HT-29 (cell line): ENCODE measurements at places on chromosomes 16 and 17. TPM values are rescaled to one million over a fixed set of nuclear protein-coding genes. Genes with fewer than 3 reads are reported as not detected.

- DNase-seq, result no peak
Measured at GRCh38 chr17:40253565-40253964, 34.1 kb upstream of the CDC6 start.

DNA sequence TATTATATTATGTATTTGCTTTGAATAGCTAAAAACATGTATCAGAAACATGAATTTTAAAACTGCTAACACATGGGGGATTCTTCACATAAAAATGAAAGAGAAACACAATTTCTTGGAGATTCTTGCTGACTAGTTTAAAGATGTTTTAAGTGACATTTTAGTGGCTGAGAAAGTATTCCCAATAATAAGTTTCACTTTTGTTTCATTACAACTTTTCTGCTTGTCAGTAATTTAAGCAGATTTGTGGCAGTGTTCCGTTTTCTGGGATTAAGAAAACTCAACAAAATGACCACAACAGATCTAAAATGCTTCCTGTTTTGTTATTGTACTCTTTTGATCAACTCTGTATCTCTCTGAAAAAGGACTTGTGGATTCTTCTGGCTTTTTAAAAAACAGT, 75.9 kb downstream of the NLK start:
- DNase-seq, result no peak

- DNase-seq, result no peak
Measured at GRCh38 chr16:89367538-89367915, 122.8 kb downstream of the ANKRD11 start.

DNA sequence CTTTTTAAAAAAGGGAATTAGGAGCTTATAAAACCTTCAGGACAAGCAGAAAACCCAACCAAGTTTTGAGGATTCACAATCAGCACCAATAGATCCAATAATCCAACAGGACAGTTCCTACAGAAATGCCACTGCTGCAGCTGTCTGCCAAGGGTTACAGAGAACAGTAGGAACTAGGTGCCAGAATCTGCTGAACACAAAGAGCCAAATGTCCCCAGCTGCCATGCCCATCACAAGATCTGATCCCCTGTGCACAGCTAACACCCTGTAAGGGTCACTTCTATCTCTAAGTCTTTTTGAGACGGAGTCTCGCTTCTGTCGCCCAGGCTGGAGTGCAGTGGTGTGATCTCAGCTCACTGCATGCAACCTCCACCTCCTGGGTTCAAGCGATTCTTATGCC, 262.3 kb downstream of the STX8 start:
- DNase-seq, result no peak

GRCh38 chr17:18182978-18183333, 672 bp upstream of the ALKBH5 start:
- DNase-seq, result no peak

- no peak for DNase-seq
Measured at GRCh38 chr16:49923411-49923810, 67.5 kb upstream of the ZNF423 start.

GRCh38 chr16:1613728-1614455, 1.7 kb downstream of the CRAMP1 start:
- peak; percentile 24 for DNase-seq

DNA sequence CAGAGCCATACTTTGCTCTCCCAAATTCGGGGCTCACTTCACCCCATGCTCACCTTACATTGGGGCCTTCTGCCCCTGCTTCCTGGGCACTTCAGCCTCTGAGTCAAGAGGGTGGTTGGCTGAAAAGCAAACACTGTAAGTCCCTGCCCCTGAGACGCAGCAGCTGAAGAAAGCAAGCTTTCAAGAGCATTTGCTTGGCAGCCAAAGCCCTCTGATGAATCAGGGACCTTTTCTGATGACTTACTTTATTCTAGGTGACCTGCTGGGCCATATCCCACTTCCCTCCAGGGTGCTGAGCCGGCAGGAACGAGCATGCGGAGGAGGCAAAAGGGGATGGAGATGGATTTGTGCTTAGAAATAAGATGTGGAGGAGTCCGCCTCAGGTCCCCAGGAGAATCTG, 147.0 kb upstream of the TNRC6C start:
- DNase-seq, result no peak

- DNase-seq, result peak; percentile 45
Measured at GRCh38 chr17:71163121-71163812, 957.6 kb upstream of the SOX9 start.

DNA sequence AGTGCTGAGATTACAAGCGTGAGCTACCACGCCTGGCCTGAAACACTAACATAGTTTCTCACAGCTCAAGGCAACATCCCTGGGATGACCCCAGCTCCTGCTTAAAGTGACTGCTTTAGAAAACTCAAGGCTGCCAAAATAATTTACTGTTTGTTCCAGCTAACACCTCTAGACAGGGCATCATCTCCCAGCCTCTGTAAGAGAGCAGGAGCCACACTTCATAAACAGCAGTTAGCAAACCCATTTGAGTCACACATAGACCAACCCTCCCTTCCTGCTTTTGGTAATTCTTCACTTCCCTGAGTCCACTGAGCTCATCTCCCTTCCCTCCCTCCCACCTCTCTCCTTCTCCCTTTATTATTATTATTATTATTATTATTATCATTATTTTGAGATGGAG, 201.3 kb downstream of the XYLT1 start:
- no peak for DNase-seq

DNA sequence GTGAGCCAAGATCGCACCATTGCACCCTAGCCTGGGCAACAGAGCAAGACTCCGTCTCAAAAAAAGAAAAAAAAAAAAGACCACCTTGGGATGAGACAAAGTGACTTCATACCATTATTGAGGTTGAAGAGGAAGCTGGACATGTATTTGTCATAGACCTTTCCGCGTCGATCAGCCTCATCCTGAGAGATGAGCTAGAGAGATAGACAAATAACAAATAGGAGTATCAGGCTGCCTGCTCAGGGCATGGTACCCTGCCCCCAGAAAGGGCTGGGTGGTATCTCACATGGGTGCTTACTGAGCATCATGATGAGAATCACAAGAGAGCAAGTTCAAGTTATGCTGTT, 22.1 kb downstream of the CNTNAP1 start:
- DNase-seq, result no peak

DNA sequence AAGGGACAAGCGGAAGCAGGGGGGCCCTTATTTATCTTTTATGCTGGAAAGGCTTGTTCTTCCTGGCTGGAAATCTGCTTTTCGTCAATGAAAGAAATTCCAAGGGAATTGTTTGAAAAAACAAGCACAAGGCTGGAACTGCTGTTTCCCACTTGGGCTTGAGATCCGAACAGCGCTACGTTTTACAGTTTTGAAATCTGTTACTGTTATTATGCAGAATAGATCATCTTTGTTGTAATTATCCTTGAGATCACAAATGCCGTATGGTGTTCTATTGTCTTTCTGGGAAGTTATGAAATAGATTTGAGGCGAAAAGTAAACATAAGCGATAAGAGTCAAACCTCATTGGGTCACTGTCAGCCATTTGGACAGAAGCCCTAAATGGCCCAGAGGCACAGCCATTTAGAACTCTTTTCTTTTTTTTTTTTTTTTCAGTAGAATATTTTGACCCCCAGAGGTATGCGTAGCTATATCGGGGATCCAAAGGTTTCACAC, 223.3 kb downstream of the IRX3 start:
- DNase-seq, result no peak

GRCh38 chr16:25966172-25967097, 274.7 kb downstream of the HS3ST4 start:
- DNase-seq, result no peak

DNA sequence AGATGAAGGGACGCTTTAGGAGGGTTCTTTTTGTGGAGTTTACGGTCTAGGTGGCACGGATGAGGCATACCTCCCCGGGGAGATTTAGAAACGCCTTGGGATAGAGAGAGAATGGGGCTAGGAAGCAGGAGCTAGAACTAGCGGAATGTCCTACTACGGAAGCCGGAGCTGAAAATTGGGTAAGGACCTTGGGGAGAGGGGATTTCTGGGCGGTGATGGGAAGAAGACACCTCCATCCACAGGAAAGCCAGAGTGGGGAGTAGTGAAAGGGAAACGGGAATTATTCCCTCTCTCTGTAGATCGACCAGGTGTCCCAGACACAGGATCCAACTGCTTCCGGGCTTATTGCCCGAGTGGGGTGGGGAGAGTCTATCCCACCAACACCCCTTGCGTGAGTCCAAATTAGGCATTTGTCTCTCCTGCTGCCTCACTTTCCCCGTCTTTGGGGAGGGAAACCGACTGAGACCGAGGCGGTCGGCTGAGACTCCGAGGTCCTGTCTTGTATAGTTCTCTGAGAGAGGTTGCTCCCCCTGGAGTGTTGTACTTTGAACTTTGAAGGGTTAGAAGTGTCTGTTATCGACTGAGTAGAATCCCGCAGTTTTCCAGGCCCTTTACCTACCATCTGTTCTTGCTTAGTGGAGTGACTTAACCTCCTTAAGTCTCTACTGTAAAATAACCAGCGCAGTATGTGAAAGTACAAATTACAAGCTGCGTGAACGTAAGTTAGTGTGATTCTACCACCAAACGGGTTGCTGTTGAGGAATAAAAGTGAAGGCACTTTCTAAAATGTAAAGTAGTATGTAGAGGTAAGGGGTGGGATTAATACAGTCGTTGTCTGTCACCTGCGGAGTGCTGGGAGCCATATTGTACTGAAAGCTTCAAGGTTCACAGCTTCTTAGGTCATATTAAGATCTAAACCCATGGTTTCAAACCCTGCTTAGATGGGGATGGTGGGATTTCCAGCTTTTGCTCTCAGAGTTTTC, 1.0 kb downstream of the RSPRY1 start:
- DNase-seq, result peak; percentile 70

DNA sequence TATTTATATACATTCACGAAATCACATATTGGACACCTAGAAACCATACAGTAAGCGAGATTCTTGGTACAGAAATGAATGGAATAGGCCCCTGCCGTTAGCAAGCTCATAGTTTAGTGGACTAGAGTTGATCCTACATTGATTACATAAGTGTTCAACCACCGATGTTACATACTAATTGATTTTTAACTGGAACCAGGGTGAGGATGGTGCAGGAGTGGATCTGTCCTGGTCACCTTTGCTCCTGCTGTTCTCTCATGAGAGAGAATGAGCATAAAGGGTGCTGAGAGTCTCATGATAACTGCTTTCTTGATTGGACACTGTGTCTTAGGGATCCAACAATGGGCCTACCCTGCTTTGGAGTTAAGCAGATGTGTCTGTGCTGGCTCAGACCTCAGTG, 13.9 kb downstream of the MAP2K4 start:
- DNase-seq, result no peak

- DNase-seq, result peak; percentile 25
Measured at GRCh38 chr17:63571632-63572310, 21.5 kb downstream of the DCAF7 start.

GRCh38 chr17:1486802-1487695, 5.4 kb downstream of the MYO1C start:
- peak; percentile 83 for DNase-seq

DNA sequence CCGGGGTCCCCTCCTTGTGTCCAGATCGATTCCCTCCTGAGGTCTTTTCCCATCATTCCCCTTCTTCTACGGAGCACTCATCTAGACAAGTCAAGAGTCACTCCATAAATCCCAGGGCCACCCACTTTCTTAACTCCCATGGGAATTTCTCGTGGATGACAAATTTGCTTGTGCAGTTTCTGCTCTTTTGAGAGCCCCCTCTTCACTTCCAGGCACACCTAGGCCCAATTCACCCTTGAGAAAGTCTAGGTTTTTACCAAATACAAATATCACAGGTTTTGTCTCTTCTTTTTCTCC, 522 bp upstream of the POLDIP2 start:
- no peak for DNase-seq

- DNase-seq, result no peak
Measured at GRCh38 chr16:6018848-6019489, 921.4 kb upstream of the EEF2KMT start.

GRCh38 chr17:83171661-83172060, 92.3 kb downstream of the METRNL start:
- DNase-seq, result no peak

DNA sequence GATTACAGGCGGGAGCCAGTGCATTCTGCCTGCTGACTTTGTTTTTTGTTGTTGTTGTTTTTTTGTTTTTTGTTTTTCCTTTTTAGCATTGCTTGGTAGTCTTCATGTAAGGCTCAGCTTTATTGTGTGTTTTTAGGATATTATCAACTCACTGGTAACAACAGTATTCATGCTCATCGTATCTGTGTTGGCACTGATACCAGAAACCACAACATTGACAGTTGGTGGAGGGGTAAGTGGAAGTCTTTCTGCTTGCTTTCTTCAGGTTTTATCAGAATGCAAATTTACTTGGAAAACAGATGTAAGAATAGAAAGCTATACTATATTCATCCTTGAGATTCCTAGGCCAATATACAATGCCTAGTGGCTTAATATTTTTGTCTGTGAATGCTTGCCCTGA, 3.3 kb upstream of the CMTM1 start:
- DNase-seq, result no peak

GRCh38 chr16:10564591-10564990, 15.8 kb downstream of the EMP2 start:
- no peak for DNase-seq

STAT5B gene
- total RNA-seq, result 11.1 and 13.9 TPM in 2 replicates

CAMTA2 gene
- total RNA-seq, result 3.2 and 7.3 TPM in 2 replicates

TAT gene
- total RNA-seq, result 0.03 TPM in 1 of 2 replicates, not detected in the other

CDRT15 gene
- not detected in 2 replicates for total RNA-seq

GNG13 gene
- total RNA-seq, result not detected in 2 replicates

DVL2 gene
- 42.6 and 48.6 TPM in 2 replicates for total RNA-seq

ALDOC gene
- 43.5 and 46.9 TPM in 2 replicates for total RNA-seq

SERPINF2 gene
- total RNA-seq, result 9.8 and 10.9 TPM in 2 replicates

EPOP gene
- 11.1 and 13.9 TPM in 2 replicates for total RNA-seq
